Transverse colon (tissue), 4 donors: ENCODE measurements at places on chromosomes 11 and 22. TPM values are rescaled to one million over a fixed set of nuclear protein-coding genes. Genes with fewer than 3 reads are reported as not detected.
A peak's percentile ranks its signal among the peaks of the same experiment; 100 is the strongest.

The C11orf97 gene
- total RNA-seq: not detected

The OR8D4 gene
- total RNA-seq: 1.6 TPM

The ARVCF gene
- total RNA-seq: 20.6 TPM

The TREH gene
- not detected for total RNA-seq

The C11orf87 gene
- not detected for total RNA-seq

The RAG2 gene
- not detected for total RNA-seq

The IFTAP gene
- total RNA-seq: 13.3 TPM

The SCGB1A1 gene
- not detected for total RNA-seq

DNA sequence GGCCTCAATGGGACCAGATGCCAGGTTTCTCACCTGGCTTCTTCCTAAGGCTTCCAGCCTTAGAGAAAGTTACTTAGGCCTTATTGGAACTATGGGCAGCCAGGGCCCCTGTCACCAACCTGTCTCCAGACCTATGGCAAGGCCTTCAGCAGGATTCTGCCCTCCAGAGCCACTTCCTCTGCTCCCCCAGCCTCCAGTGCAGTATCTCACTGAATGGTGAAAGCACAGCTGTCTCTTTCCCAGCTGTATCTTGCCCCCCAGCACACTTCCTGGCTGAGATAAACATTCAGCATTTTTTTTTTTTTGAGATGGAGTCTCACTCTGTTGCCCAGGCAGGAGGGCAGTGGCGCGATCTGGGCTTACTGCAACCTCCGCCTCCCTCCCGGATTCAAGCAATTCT is 1.5 kb downstream of the SLC2A11 start:
- no peak for DNase-seq
- H3K27ac ChIP-seq: no peak overlapping the region
- H3K27me3 ChIP-seq: no peaks in the 10 kb centered on the region

DNA sequence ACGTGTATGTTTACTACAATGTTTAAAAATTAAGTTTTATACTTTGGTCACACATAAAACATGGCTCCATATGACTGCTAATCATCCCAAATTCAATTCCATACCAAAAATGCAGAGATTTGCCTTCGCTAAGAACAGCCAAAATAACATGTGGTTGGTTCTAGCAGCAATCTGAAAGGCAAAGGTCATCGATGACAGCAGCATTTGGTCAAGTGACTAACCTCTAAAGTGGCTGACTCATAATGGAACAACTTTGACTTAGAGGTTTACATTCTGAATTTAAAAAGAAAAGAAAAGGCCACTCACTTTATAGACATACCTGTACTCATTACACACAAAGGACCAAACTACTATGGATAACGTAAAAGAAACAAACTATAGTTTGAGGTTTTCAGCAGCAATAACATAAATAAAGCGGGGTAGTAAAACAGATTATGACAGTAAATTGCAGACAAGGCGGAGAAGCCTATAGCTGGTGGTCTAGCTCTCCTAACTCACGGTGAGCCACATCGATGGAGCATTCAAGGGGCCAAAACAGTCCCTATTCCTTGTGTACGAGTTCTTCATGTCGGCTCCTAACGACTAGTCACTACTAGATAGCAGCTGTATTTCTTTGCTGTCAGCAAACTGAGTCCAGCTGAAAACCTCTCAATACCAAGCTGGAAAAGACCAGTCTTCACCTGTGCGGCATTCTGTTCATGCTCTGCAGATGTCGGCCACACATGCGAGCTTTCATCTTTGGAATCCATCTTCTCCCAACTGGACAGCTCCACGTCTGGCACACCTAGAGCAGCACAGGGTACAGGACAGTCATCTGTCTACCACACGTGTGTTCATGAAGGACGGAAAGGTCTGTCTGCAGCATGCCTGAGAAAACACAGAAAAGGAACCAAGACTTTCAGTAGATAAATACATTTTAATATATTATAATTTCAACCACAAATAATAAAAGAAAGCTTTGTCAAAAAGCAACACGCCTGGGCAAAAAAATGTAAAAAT is 42.1 kb downstream of the PRDM10 start:
- H3K27ac ChIP-seq: no peak overlapping the region
- no peaks in the 10 kb centered on the region for H3K36me3 ChIP-seq
- no peaks in the 10 kb centered on the region for H3K27me3 ChIP-seq

GRCh38 chr11:123152951-123153350 is 42.1 kb downstream of the CLMP start:
- H3K4me1 ChIP-seq: peaks cover 3% of the 10 kb centered on the region
- DNase-seq: no peak
- no peak overlapping the region for H3K4me3 ChIP-seq
- H3K36me3 ChIP-seq: no peaks in the 10 kb centered on the region

- no peaks in the 10 kb centered on the region for H3K36me3 ChIP-seq
- peak; percentile 82 for DNase-seq
- H3K4me1 ChIP-seq: no peaks in the 10 kb centered on the region
- peak overlapping the region; percentile 42 for H3K4me3 ChIP-seq
- H3K27ac ChIP-seq: peak overlapping the region; percentile 57
- H3K27me3 ChIP-seq: no peaks in the 10 kb centered on the region
Measured at GRCh38 chr22:42437488-42438292, 5.5 kb upstream of the NFAM1 start.

- peak; percentile 53 for DNase-seq
- no peak overlapping the region for H3K4me3 ChIP-seq
- no peaks in the 10 kb centered on the region for H3K36me3 ChIP-seq
- no peaks in the 10 kb centered on the region for H3K27me3 ChIP-seq
- peak overlapping the region; percentile 99 for H3K27ac ChIP-seq
Measured at GRCh38 chr22:37021710-37022482, 2.4 kb downstream of the MPST start.

DNA sequence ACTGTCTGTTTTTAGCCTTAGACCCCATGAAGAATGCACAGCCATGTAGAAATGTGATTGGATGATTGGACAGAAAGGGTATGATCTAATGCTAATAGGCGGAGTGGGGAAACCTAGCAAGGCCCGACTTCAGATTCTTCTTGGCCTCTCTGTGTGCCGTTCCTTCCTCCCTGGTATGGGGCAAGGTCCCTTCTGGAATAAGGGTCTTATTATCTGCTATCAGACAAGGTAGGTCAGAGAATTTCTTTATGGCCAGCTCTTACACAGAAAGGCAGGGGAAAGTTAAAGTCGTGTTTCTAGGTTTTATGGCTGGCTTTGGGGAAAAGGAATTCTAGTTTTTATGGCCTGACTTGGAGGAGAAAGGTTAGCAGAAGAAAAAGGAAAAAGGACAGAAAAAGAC is 30.6 kb downstream of the DBX1 start:
- DNase-seq: no peak
- H3K4me1 ChIP-seq: no peaks in the 10 kb centered on the region
- H3K27ac ChIP-seq: no peak overlapping the region
- H3K36me3 ChIP-seq: no peaks in the 10 kb centered on the region

DNA sequence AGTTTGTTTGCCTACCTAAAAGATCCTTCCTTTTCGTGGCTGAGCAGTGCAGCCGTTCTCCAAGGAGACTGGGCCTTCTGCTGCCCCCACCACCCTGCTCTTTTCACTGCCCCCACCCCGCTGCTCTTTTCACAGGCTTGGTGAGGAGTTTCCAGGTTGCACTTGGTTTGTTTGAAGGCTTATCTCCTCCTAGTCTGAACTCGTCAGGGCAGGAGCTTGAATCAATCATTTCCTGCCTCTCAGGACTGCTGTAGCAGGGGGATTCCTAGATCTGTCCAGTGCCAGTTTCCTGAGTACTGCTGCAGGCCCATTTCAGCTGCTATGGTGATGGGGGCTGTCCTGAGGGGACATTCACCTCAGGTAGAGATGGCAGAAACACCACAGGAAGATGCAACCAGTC is 10.0 kb downstream of the MED15 start:
- DNase-seq: no peak
- no peaks in the 10 kb centered on the region for H3K27me3 ChIP-seq
- H3K27ac ChIP-seq: no peak overlapping the region
- H3K4me1 ChIP-seq: peaks cover 27% of the 10 kb centered on the region
- H3K4me3 ChIP-seq: no peak overlapping the region

- no peak overlapping the region for H3K4me3 ChIP-seq
- H3K27me3 ChIP-seq: peaks cover 10% of the 10 kb centered on the region
- H3K36me3 ChIP-seq: no peaks in the 10 kb centered on the region
- no peak overlapping the region for H3K27ac ChIP-seq
- no peaks in the 10 kb centered on the region for H3K4me1 ChIP-seq
Measured at GRCh38 chr11:1129611-1130160, 28.1 kb upstream of the MUC5AC start.

DNA sequence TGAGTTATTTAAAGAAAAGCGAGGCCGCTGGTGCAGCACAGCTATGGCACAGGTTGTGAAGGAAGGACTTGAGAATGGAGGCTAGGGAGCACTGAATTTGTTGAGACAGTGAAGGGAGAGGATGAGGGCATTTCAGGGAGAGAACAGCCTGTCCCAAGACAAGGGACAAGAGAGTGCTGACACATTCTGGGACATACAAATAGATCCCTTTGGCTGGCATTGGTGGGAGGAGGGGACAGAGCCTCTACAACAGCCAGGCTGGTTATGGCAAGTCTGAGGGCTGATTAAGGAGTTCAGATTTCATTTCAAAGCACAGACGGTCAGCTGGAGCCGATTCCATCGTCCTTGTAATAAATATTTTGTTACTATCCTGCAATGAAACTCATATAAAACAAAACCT is 1.7 kb upstream of the SLC29A2 start:
- no peak overlapping the region for H3K27ac ChIP-seq
- H3K27me3 ChIP-seq: peaks cover 41% of the 10 kb centered on the region
- H3K36me3 ChIP-seq: no peaks in the 10 kb centered on the region
- no peak for DNase-seq
- no peak overlapping the region for H3K4me3 ChIP-seq

DNA sequence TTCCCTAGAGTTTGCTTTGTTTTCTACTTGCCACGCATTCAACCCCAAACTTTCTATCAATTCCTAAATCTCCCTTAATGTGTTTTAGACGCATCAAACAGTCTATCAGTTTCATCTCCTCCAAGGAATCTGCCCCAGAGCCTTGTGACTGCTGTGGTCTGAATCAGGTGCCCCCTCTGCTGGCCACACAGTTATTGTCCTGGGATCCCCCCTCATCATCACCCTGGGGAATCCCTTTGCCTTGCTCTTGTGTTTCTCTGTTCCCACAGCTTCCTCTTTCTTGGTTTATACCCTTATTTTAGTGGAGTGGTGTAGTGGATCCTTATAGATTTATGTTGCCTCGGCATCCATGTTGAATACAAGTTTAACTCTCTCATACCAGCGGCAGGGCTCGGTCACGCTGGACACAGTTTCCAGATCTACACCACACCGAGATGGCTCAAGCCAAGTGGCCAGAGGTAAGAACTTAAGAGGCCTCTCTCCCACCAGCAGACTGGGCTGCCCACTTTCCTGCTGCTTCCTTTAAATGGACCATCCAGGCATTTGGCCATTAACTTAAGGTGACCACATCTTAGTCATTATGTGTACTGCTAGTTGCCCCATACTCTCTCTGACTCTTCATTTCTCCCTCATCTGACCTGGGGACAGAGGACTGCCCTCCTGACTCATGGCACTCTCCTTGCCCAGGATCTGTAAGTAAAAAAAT is 8.2 kb downstream of the UPB1 start:
- no peaks in the 10 kb centered on the region for H3K27me3 ChIP-seq
- H3K4me3 ChIP-seq: no peak overlapping the region
- H3K27ac ChIP-seq: no peak overlapping the region
- no peaks in the 10 kb centered on the region for H3K36me3 ChIP-seq
- no peaks in the 10 kb centered on the region for H3K4me1 ChIP-seq

DNA sequence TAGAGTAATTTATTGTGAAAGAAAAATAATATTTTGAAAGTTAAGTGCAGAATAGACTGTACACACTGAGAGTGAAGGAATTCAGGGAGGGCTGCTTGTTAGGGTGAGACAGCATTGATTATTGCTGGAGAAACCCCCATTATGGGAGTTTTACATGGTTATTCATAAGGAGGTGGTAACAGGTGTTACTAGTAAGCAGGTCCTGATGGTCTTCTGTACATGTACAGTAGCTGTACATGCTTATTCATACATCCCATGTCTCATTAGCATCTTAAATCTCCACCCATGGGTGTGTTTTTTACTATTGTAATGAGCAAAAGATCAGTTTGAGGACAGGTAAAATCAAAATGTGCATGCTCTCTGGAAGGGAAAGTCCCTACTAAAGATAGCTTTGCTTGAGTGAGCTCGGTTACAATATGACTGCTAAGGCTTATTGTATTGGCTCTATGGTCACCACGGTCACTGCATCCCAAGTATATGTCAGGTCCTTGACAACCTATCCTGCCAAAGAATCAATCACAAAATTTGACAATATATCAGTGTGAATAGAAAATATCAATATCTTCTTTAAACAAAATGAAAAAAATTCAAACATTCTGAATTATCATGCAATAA is 6.2 kb downstream of the KDM4F start:
- DNase-seq: no peak
- no peak overlapping the region for H3K4me3 ChIP-seq
- no peaks in the 10 kb centered on the region for H3K36me3 ChIP-seq
- peaks cover 5% of the 10 kb centered on the region for H3K27me3 ChIP-seq
- no peaks in the 10 kb centered on the region for H3K4me1 ChIP-seq

DNA sequence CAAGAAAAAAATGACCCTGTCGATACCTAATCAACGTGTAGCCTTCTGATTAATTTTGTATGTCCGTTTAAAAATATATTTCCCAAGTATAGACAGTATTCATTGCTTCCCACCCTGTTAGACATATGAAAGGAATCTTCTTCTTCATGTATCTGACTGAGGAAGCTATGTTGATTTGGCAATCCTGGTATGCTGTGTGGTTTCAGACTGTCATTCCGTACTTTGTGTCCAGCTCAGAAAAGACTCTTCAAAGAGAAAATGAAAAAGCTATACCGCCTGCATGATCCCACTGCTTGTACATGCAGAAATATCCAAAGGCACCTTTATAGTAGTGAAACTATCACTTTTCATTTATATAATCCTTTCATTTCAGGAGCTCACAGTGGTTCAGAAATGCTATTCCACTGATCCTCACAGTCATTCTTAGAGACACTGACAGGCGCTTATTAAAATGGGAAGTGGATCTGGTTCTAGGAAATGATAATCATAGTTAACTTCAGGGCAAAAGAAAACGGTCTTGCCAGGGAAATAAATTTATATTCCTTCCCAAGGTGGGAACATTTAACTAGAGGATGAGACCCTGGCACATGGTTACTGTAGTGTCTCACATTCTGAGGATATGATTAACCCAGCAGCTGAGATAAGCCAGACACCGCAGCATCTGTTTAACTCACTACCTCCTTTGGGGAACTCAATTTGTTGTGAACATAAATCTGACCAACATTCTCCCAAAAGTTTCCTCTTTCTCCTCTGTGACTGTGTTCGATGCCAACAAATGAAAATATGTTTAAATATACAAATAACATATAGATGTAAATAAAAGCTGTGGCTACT is 599.2 kb upstream of the LUZP2 start:
- no peak for DNase-seq
- no peaks in the 10 kb centered on the region for H3K4me1 ChIP-seq
- no peak overlapping the region for H3K4me3 ChIP-seq

- H3K27ac ChIP-seq: no peak overlapping the region
- DNase-seq: no peak
- no peaks in the 10 kb centered on the region for H3K36me3 ChIP-seq
Measured at GRCh38 chr11:6270584-6271246, 11.1 kb downstream of the CCKBR start.
